ENCODE measurements at places on chromosomes 11 and 22. TPM values are rescaled to one million over a fixed set of nuclear protein-coding genes. Genes with fewer than 3 reads are reported as not detected.
A peak's percentile ranks its signal among the peaks of the same experiment; 100 is the strongest.

- peak; percentile 10 for DNase-seq
Measured at GRCh38 chr11:2149864-2150847, 10.9 kb downstream of the INS start.

The LUZP2 gene
- 1.8 TPM for polyA plus RNA-seq

The FAM111B gene
- polyA plus RNA-seq, result 2.7 TPM

DNA sequence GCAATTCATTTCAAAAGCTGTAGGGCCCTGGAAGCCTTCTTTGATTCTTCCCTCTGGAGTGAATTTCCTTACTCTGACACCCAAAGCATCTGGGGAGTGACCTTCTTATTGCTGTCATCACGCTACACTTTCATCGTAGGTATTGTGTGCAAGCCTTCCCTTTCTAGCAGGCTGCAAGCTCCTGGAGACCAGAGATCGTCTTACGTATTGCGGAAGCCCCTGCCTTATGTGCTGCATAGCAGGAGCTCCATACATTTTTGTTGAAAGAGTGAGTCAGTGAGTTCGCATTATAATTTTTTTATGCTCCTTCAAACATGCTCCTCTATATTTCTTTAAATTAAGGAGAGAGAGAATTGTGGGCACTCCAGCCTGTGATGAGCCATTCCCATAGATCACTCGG, 21.2 kb upstream of the TMEM218 start:
- DNase-seq, result no peak

DNA sequence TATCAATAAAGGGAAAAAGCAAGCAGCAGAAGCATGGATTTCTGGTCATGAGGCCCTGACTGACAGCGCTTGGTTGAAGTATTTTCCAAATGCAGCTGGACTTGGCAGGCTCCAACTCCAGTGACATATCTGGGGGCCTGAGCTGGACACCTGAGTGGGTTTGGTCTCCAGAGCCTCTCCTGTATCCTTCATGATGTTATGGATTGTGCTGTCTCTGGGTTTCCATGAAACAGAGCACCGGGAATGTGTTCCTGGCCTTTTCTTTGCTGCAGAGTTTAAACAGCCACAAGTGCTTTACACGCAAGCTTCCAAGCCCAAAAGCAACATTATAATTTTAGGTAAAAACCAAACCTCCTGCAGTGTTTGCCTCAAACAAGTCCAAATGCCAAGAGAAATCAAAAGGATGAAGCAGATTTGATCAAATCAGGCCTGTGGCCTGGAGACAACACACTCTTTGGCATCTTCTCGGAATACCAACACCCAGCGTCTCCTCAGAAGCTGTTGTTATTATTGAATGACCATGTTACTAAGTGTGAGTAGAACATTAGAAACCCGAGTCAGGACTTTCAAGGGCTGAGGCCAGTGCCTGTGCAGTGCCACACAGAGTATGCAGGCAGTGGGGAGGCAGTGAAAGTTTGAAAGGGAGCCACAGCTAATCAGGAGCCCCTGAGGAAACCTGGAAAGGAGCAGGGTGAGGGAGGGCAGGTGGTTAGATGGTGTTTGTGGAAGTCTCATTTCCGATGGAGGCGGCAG, 42.0 kb downstream of the ME3 start:
- DNase-seq, result no peak

GRCh38 chr11:17389957-17390649, 1.6 kb upstream of the KCNJ11 start:
- no peak for DNase-seq

DNA sequence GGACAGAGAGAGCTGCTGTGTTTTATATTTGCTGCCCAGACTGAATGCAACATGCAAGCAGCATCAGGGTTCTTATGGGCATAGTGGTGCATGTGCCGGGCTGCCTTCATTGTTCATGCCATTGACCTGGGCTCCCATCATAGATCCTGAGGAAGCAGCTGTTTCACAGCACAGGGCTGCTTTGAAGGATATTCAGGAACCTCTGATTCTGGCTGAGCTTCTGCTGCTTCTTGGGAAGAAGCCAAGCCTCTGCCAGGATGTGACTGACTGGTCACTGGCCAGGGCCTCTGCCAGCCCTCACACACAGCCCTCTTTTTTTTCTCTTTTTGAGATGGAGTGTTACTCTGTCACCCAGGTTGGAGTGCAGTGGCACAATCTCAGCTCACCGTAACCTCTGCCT, 43.3 kb downstream of the CYB5R2 start:
- no peak for DNase-seq

The MMP10 gene
- 0.97 TPM for polyA plus RNA-seq

The OR2AG1 gene
- not detected for polyA plus RNA-seq

- DNase-seq, result no peak
Measured at GRCh38 chr11:132878111-132878510, 654.2 kb downstream of the OPCML start.

The ME3 gene
- polyA plus RNA-seq, result 7.1 TPM

GRCh38 chr11:105236664-105237063, 97.1 kb upstream of the CARD18 start:
- DNase-seq, result peak; percentile 65

GRCh38 chr11:110376711-110377324, 52.9 kb upstream of the FDX1 start:
- peak; percentile 50 for DNase-seq

GRCh38 chr22:44603767-44604166, 98.2 kb upstream of the PRR5 start:
- no peak for DNase-seq

DNA sequence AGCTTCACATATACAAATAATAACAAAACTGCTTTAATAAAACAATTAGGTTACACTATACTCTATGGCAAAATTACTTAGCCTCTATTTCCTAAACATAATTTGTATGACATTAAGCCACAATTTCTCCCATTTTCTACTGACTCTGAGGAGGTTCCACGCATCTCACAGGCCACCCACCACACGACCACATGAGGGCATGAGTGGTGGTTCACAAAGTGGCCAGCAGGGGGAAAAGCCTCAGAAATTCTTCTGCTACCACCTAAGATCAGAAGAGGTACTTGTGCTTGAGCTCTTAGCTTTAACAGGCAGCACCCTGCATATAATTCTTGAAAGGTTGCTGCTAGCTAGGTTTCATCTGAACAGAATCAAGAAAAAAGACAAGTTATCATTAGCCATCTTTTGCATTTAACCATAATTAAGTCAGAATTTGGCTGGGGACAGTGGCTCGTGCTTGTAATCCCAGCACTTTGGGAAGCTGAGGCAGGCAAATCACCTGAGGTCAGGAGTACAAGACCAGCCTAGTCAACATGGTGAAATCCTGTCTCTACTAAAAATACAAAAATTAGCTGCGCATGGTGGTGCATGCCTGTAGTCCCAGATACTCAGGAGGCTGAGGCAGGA, 7.7 kb downstream of the LPXN start:
- DNase-seq, result no peak

The RIMBP3B gene
- polyA plus RNA-seq, result 0.14 TPM

DNA sequence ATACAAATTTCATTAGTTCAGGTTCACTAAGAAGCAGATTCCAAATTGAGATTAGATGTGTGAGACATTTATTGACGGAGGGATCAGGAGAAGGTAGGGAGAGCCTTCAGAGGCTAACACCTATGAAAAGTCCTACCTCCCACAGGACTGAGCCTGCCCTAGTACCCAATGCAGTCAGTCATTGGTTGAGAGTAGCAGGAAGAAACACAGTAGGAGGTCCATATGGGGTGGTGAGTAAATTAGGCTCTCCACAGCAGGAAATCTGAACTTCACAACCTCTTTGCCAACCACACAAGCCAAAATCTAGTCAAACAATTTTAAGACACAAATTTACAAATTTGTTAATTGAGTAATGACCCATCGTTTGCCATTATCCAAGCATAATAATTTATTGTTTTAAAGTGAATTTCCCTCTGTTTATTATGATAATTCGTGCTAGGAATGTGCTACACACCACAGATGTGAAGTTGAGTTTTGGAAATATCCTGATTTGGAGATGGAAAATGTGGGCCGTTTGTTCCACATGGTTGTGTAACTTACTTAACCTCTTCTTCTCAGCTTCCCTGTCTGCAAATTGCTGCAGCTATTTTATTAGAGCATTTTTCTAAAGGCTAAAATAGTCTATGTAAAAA, 542.1 kb downstream of the ETS1 start:
- no peak for DNase-seq

DNA sequence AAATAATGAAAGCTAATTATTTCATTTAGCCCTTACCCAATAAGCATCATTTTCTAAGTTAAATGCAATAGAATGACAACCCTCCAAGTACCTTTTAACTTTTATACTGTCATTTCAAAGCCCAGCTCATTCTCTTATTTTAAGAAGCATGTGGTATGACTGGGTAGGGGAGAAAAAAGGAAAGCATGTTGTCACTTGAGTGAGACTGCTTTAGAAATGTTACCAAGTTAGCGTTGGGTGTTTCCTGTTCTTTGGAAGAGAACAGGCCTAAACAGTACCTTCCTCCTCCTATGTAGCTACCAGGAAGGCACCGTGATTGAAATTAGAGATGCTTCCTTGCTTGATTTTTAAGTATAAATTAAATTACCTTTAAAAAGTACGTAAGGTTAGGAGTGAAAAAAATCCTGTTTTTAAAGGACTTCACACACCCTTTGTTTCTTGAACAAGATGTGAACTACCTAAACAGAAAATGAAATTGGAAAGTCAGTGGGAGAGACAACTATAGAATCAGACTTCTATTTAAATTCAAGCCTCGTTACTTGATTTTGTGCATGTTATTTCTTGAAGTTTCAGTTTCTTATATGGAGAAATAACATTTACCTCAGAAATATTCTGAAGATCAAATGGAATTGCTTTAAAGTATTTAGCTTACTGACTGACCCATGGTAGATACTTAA, 741 bp upstream of the CNTF start:
- DNase-seq, result no peak

- DNase-seq, result no peak
Measured at GRCh38 chr11:6632116-6633073, 13.2 kb upstream of the TPP1 start.

The BRSK2 gene
- 0.12 TPM for polyA plus RNA-seq

- DNase-seq, result no peak
Measured at GRCh38 chr11:80136991-80137390, 696.2 kb upstream of the TENM4 start.

DNA sequence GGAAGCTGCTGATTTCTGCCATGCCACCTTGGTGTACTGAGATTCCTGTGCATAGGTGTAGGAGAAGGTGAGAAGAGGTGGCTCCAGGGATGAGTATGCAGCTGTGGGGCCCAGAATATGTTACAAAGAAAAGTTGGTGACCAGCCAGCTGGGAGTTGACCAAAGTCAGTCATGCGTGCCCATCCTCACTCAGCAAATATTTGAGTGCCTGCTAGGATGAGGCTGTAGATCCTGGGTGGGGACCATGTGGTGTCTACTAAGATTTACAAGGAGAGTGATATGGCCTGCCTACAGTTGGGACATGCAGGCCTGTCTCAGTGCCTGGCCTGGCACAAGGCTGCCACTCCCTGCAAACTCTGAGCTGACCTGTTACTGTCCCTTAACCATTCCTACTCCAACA, 19.4 kb downstream of the RNF185 start:
- DNase-seq, result no peak

DNA sequence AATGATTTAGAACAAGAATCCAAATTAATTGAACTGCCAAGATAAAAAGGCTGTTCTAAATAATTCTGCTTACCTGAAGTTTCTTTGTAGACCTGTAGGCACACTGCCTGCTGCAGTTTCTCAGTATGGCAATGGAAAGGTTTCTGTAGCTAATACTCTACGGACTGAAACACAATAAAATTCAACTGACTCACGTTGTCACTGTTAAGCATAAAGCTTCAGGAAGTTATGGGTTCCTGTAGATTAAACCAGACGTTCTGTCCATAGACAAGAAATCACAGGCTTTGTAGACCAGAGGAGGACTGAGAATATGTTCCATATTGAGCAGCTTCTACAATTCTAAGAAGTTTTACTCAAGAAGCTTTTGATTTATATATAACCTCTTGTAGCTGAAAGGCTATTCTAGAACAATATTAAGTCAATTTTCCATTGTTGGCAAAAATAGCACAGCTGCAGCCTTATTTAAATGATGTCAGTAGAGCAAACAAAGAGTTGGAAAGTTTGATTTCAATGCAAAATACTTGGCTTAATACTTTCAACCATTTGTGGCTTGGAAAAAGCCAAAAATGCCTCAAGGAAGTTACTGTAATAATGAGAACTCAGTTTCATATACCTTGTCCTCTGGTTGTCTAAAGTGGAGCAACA, at the start of gene GLYATL2:
TSS of gene GLYATL2 (minus strand) at position 344 of the 645 bp plus-strand sequence. CDS start 5,092 bp downstream, outside the sequence.
- no peak for DNase-seq

- no peak for DNase-seq
Measured at GRCh38 chr11:118846181-118846935, 37.3 kb upstream of the CXCR5 start.

GRCh38 chr11:1108246-1108900, 33.7 kb downstream of the MUC2 start:
- DNase-seq, result no peak

The RIC8A gene
- polyA plus RNA-seq, result 153 TPM

DNA sequence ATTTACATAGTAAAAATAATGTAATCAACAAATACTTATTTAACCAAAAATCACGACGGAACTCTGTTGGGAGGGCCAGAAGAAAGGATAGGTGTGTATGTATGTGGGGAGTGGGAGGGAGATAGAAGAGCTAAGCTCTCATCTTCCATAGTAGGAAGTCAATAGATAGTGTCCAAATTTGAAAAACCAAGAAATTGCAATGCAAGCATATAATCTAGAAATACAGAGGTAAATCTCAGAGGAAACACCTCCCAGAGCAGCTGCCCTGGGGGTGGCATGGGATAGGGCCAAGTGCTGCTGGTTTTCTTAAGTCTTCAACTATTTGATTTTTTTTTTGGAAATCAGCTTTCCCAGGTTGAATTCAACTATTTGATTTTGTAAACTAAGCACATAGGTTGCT, 16.9 kb downstream of the C11orf86 start:
- no peak for DNase-seq

DNA sequence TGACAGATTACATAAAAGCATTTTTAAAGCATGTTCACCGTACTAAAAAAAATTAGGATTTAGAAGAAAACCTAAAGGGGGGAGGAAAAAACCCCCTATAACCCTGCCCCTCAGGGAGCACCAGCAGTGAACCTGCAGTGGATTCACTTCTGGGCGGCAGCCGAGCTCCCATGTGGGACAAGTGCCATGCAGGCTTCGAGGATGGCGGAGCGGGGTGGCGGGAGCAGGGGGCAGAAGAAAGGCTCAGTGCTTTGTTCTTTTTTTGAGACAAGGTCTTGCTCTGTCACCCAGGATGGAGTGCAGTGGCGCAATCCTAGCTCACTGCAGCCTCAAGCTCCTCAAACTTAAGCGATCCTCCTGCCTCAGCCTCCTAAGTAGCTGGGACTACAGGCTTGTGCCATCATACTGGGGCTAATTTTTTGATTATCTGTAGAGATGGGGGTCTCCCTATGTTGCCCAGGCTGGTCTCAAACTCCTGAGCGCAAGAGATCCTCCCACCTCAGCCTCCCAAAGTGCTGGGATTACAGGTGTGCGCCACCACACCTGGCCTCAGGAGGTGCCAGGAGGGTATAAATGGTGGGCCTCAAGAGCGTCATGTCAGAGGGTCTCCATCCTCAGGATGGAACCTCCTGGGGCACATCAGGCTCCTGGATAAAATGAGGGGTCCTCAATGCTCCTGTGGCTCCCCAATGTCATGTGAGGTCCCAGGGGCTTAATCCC, 34.0 kb downstream of the PPM1F start:
- DNase-seq, result no peak

The LRRC10B gene
- not detected for polyA plus RNA-seq

The CDC42BPG gene
- polyA plus RNA-seq, result 0.04 TPM

The OR52W1 gene
- not detected for polyA plus RNA-seq

The NAALADL1 gene
- 12.0 TPM for polyA plus RNA-seq

GRCh38 chr11:36399236-36399635, 103.1 kb downstream of the PRR5L start:
- DNase-seq, result no peak

The MS4A7 gene
- not detected for polyA plus RNA-seq

- DNase-seq, result no peak
Measured at GRCh38 chr11:66901964-66902390, 45.1 kb downstream of the LRFN4 start.

The CYP2D6 gene
- 0.15 TPM for polyA plus RNA-seq

The RBMXL2 gene
- not detected for polyA plus RNA-seq
